Cardiac fibroblast (primary cell): ENCODE measurements at places on chromosomes 3 and 15.

- no peak for DNase-seq
These were observed 32.3 kb downstream of the PDZRN3 start for GRCh38 chr3:73592154-73593144.

- DNase-seq, result peak; percentile 75
These were observed 24.3 kb upstream of the IL12A start for GRCh38 chr3:159964166-159964973.

GRCh38 chr15:47415539-47415971 lies 301.8 kb upstream of the SEMA6D start:
- peak; percentile 35 for DNase-seq

- no peak for DNase-seq
These were observed 160.4 kb upstream of the SGO1 start for GRCh38 chr3:20346369-20346768.

- DNase-seq, result peak; percentile 73
These were observed 59.7 kb downstream of the LMCD1 start for GRCh38 chr3:8561370-8561769.

DNA sequence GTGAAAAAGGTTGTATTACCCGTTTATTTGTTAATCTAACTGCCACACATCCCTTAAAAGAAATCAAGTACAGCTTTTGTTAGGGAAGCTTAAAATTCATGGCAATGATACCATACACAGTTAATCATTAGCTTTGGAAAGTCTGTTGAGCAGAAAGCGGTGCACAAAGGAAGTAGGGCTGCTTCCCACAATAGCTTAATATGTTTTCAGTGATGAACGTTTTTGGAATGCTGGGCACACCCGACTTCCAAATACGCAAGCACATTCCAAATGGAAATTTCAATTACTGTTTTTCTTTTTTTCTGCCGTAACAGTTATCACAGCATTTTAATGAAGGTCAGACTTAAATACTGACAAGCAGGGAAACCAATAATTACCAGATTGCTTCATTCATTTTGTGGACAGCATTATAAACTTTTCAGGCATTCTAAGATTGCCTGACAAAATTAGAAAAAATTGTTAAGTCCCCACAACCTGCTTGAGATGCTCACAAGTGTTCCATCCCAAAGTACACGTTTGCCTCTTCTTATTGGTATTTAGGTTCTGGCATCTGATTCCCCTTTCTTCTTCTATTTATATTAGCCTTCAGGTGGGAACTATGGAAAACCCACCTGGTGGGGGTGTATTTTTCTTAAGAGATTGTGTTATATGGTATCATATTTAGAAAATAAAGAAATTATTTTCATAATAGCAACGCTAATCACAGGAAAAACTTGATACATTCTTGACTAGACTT lies 1.1 kb upstream of the ECT2 start:
- DNase-seq, result peak; percentile 95

DNA sequence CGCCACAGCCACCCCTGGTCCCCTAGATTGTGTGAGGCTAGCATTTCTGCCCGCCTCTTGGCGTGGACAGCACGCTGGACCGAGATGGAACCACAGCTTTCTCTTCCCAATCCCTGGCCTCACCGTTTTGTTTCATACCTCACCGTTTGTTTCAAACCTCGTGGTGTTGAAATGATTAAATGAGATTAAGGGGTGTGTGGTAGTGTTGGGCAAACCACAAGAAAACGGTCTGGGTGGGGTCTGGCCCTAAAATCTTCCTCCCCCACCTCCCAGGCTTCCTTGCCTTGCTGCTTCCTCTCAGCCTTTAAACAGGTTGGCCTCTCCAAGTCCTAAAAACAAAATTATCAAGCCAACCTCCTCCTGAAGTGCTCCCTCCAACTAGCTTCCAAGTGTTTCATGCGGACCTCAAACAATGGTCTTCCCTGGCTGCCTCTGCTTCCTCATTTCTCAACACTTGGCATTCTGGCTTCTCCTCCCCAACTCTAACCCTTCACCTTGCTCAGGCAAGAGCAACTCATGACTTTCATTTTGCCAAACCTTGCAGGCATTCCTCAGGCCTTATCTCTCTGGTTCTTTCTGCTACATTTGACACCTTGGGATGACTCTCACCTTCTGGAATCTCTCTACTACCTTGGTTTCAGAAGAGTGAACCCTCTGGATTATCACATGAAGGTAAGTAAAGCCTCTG lies 1.4 kb upstream of the ATP13A3 start:
- DNase-seq, result peak; percentile 93

DNA sequence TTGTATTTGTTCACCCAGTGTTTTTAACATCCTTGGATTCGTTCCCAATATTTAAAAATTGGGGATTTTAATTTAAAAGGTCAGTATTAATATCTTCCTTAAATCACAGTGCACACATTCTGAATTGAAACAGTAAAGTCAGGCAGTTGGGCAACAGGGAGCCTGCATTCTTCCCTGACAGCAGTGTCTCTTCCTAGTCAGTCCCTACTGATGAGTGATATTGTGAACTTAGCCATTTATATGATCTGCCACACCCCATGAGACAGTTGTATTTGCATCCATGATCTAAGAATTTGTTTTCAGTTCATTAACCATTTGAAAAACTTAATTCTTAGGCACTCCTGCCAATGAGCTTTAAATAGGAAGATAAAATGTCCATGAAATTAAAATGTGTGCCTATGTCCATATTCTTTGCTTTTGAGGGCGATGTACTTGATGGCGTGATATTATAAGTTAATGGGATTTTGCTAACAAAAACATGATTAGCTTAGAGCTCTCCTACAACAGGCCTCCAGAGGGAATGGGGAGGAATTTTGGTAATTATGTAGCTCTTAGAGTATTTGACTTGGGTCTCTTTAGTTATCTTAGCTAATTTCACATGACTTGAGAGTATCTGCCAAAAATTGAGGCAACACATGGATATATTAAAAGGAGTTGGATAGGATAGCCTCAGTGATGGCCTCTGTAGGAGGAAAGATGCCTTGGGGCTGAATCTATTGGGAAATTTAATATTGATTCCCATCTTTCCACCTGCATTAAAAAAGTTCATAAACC lies 219.3 kb downstream of the PTPRG start:
- no peak for DNase-seq

- no peak for DNase-seq
These were observed 12.1 kb downstream of the USF3 start for GRCh38 chr3:113684271-113684819.

DNA sequence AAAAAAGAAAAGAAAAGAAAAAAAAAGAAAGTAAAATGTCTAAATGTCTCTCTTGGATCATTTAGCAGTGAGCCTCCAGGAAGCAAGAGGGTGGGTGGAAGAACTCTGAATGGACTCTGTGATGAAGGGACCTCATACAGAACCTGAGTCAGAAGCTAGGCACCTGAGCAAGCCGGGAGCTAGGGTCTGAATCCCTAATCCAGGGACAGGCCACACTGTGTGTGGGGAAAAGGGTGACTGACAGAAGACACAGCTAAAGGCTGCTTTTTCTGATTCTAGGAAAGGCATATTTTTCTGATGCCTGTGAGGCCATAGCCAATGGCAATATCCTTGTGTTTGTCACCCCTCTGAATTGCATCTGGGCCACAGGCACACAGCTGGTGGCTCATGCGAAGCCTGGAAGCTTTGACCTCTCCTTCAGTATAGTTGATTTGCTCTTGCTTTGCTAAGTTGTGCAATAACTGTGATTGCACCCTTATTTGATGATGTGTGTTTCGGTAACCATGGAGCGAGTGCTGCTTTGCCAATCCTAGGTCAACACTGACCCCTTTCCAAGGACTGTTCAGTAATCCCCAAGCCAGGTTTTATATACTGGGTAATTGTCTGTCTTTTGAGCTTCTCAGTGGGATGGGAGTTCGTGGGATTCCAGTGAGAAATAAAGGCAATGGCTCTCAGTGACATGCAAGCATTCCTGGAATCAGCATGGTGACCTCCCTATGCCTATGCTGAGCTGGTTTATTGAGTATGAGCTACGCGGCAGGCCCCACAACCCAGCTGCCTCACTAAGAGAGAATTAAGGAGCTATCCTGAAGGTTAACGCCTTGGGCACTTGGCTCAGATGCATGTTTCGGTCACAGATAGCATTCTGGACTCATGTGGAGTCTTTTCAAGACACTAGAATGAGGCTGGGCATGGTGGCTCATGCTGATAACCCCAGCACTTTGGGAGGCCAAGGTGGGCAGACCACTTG lies 49.0 kb upstream of the OSBPL11 start:
- peak; percentile 45 for DNase-seq

- DNase-seq, result no peak
These were observed 12.3 kb upstream of the GFM1 start for GRCh38 chr3:158631981-158632380.

- no peak for DNase-seq
These were observed 183.4 kb upstream of the SLCO3A1 start for GRCh38 chr15:91670108-91670507.

DNA sequence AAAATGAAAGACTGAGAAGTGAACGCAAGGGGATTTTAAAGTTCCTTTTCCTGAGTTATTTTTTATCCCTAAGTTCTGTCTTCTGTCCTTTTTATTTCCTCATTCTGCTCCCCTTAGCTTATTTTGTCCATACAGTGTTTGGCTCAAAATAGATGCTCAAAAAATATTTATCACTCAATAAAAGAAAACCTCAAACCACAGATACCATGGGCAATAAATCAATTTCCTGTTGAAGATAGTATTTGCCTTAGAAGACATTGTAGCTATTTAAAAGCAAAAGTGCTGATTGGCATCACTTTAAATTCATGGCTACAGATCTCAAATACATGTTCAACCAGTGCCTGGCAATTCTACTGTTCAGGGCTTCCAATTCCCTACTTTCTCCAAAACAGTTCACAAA lies 316.5 kb upstream of the ADAMTS9 start:
- no peak for DNase-seq

GRCh38 chr15:71469413-71469812 lies 340.9 kb upstream of the NR2E3 start:
- no peak for DNase-seq

DNA sequence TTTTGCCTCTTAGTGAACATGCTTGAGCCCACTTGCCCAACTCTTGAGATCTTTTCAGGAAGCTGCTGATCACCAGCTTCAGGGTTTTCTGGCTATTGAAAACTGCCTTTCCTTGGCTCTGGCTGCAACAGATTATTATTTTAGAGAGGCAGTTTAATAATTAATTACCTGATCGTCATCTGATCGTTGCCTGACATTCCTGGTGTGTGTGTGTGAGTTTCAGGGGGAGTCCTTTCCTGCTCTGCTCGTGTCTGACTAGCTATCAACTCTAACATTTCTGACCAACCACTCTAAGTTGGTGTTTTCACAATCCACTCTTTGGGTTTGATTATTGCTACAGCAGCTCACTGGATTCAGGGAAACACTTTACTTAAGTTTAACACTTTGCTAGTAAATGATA lies 84.3 kb upstream of the SPATA16 start:
- no peak for DNase-seq

DNA sequence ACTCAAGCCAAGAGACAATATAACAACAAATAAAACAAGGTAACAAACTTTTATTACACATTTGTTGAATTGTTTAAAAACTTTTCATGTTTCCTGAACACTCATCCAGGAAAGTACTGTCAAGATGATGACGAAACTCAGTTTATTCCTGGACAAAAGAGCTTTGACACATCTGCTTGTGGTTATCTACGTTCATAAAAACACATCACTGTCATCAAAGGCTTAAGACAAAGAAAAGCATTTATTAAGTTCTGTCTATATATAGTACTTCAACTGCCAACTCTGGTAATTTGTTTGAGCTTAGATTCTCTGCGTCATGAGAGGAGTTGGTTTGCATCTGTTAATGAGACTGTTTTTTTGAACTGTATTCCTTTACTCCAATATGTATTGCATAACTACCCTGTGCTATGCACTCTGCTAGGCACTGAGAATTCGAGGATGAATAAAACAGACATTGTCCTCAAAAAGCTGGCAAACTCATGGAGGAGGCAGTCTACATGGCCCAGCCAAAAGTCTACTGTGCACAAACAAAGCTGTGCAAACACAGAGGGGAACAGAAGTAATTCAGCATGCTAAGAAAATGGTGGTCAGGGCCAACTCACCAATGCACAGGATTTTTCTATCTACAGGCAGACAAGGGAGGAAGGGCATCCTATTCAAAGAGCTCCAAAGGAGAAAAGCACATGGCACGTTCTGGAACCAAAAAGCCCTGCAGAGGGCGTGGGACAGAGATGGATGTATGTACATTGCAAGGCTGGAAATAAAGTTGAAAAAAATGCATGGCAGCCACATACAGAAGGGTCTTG lies 21.5 kb downstream of the PLD1 start:
- DNase-seq, result peak; percentile 98

GRCh38 chr3:35727179-35727578 lies 87.9 kb downstream of the ARPP21 start:
- DNase-seq, result peak; percentile 1

DNA sequence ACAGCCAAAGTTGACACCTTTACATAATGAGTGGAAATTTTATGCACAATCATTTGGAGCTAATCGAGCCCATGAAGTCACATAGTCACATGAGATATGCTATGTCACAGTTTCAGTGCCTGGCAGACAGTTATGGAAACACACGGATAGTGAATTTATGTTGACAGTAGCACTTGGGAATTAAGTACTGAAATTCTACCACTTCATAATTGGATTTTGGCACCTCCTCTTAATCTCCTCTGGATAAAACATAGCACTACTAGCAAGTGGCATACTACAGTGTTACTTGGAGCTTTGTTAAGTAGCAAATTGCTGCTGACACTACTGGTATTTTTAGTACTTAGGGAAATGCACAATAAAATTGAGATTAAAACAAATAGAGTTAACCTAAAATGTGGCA lies 1679.4 kb downstream of the OTOL1 start:
- no peak for DNase-seq

DNA sequence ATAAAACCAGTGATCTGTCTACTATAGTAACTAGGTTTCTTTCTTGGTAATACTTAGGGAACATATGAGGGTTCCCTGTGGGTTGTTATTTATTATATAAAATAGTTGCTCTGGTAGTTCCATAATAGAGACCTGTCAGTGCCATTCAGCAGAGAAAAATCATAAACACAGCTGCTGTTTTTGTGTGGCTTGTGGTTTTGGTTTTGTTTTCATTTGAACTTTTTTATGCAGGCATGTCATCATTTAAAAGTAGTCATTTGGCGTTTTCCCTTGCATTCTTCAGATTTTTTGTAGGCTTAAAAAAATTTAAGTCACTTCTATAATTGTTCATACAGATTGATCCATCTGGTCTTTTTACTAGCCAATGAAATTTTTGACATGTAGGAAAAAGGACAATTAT lies 47.9 kb downstream of the PIK3CA start:
- peak; percentile 51 for DNase-seq

DNA sequence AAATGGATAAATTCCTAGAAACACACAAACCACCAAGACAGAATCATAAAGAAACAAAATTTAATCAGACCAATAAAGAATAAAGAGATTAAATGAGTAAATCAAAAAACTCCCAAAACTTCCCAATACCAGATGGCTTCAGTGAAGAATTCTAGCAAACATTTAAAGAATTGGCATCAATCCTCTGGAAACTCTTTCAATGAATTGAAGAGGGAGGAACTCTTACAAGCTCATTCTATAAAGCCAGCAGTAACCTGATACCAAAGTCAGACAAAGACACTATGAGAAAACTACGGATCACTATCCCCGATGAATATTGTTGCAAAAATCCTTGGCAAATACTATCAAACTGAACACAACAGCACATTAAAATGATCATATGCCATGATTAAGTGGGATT lies 81.9 kb upstream of the SLCO2A1 start:
- DNase-seq, result no peak

GRCh38 chr15:75198560-75199356 lies 2.9 kb upstream of the C15orf39 start:
- DNase-seq, result peak; percentile 35

GRCh38 chr3:27885641-27886040 lies 163.5 kb upstream of the EOMES start:
- DNase-seq, result no peak
